ENCODE measurements at places on chromosomes 16 and 17. TPM values are rescaled to one million over a fixed set of nuclear protein-coding genes. Genes with fewer than 3 reads are reported as not detected.

The TSPOAP1 gene
- 45.8 TPM for total RNA-seq

The MEIOC gene
- total RNA-seq = 0.16 TPM

The PDE6G gene
- total RNA-seq = 76.5 TPM

The CACNG5 gene
- total RNA-seq = not detected

The CDRT15L2 gene
- not detected for total RNA-seq

The ZNF688 gene
- total RNA-seq = 12.5 TPM

The KRT28 gene
- not detected for total RNA-seq

The RHBDF2 gene
- total RNA-seq = 51.4 TPM

The CRYM gene
- not detected for total RNA-seq

The CCL14 gene
- not detected for total RNA-seq

The HOXB5 gene
- not detected for total RNA-seq

The ITGB4 gene
- total RNA-seq = 0.89 TPM

The KRT24 gene
- not detected for total RNA-seq

The ASGR1 gene
- 1.3 TPM for total RNA-seq

The TBC1D3I gene
- total RNA-seq = 0.31 TPM

The MEIOB gene
- total RNA-seq = not detected

The KAT7 gene
- total RNA-seq = 76.0 TPM

The SHPK gene
- total RNA-seq = 12.0 TPM

The TBC1D3G gene
- total RNA-seq = not detected

The ZFP3 gene
- 3.5 TPM for total RNA-seq

The KRT23 gene
- not detected for total RNA-seq

The TBC1D3B gene
- 6.7 TPM for total RNA-seq

The GAS7 gene
- 1.6 TPM for total RNA-seq

The OR1F1 gene
- total RNA-seq = not detected

The MYCBPAP gene
- 9.3 TPM for total RNA-seq

The TANGO6 gene
- 21.4 TPM for total RNA-seq

The SLC12A3 gene
- total RNA-seq = not detected

The GDPD3 gene
- total RNA-seq = 12.6 TPM

The PPP1R27 gene
- not detected for total RNA-seq

The CD300A gene
- total RNA-seq = 2.1 TPM

The C16orf54 gene
- total RNA-seq = 64.3 TPM

The MED9 gene
- 14.9 TPM for total RNA-seq

The LCAT gene
- total RNA-seq = 22.4 TPM

The CENPX gene
- 87.7 TPM for total RNA-seq

The MYH1 gene
- total RNA-seq = not detected

The PYY gene
- not detected for total RNA-seq

The KRTAP4-1 gene
- not detected for total RNA-seq

The ORC6 gene
- total RNA-seq = 44.4 TPM

The ZNF594 gene
- 12.7 TPM for total RNA-seq

The AANAT gene
- total RNA-seq = not detected

The SLX1B gene
- total RNA-seq = 49.2 TPM

The HYDIN gene
- not detected for total RNA-seq

The LGALS9B gene
- total RNA-seq = 0.47 TPM

The TP53TG3D gene
- 0.52 TPM for total RNA-seq

Measured in activated CD8-positive, alpha-beta T cell treated with anti-CD3 and anti-CD28 coated beads, Interleukin-2, amount 10 ng/mL, durations not matched to agents 7 days and 5 days (primary cell).